ENCODE measurements at places on chromosomes 4 and X. TPM values are rescaled to one million over a fixed set of nuclear protein-coding genes. Genes with fewer than 3 reads are reported as not detected.

- DNase-seq: no peak
These were observed 254.6 kb upstream of the LDB2 start for GRCh38 chr4:17152941-17153540.

DNA sequence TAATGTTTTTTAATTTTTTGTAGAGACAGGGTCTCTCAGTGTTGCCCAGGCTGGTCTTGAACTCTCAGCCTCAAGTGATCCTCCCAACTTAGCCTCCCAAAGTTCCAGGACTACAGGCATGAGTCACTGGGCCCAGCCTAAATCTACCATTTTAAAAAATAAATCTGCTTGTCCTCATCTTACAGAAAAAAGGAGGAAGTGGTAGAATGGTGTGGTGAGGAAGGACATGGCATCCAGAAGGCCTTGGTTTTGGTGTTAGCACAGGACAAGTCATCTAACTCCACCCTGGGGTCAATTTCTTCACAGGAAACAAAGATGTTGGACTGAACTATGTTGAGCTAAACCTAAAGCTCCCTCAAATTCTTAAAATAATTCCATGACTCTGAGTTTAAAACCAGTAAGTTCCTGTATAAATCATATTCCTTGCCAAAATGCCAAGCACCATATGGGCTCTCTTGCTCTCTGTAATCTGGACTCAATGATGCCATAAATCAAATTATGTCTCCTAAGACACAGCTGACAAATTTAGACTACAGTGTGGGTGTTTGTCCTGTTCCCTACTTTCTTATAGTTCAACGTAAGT, 253.9 kb upstream of the NOCT start:
- DNase-seq: no peak

DNA sequence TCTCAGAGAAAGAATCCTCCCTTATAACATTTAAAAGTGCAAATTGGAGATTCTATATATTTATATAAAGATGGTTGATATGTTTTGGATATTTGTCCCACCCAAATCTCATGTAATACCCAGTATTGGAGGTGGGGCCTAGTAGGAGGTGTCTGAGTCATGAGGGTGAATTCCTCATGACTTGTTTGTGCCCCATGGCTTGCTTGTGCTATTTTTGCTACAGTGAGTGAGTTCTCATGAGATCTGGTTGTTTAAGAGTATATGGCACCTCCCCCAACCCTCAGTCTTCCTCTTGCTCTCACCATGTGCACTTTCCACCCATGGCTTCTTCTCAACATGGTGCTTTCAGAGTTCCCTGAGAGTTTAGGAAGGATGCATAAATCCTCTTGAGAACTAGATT, 9.5 kb upstream of the ANKRD50 start:
- no peak for DNase-seq

Gene EVC2
- 8.8 TPM for polyA plus RNA-seq

Gene SUPT20HL1
- polyA plus RNA-seq: 0.05 TPM

- no peak for DNase-seq
These were observed 34.7 kb upstream of the AREG start for GRCh38 chr4:74410272-74410671.

- no peak for DNase-seq
These were observed 1498.0 kb downstream of the STIM2 start for GRCh38 chr4:28358606-28359005.

Gene FAM236B
- not detected for polyA plus RNA-seq

DNA sequence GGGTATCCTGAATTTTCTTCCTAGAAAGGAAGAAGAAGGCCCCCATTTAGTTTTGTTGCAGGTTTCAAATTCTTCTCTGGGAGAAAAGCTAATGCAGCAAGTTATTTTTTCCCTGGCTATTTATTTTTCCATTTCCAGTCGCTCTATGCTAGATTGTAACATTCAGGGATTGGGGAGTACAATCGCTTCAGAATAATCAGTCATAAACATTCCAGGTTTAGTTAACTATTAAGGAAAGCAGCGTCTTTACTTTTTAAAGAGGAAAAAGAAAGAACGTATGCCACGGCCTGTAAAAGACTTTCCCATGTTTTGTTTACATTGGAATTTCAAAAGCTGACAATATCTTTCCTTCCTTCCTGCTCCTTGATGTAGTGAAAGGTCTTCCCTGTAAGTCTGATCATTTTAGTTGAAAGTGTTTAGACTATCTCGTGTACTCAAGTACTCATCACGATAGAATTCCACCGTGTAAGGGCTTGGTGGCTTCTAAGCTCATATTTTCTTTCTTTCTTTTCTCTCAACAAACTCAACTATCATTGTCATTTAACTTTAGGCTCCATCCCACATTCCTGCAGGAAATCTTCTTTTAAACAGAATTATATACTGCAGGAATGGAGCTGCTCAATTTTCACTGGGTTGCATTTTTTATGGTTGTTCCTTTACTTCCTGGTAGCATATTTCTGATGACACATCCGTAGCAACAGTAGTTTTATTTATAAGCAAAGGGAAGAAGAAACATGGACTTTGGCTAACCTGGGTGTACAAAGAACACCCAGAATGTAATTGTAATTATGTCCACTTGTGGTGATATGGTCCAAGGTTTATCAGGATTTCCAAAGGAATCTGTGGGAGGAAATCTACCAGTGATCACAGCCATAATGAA, 213.1 kb upstream of the FAT1 start:
- DNase-seq: peak; percentile 28

Gene LPAR4
- 7.2 TPM for polyA plus RNA-seq

DNA sequence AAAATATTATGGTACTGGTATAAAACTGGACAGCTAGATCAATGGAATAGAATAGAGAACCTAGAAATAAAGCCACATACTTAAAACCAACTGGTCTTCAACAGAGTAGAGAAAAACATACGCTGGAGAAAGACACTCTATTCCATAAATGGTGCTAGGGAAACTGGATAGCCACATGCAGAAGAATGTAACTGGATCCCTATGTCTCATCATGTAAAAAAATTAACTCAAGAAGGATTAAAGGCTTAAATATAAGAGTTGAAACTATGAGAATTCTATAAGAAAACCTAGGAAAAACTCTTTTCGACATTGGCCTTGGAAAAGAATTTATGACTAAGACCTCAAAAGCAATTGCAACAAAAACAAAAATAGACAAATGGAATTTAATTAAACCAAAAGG, 114.6 kb downstream of the PCDH18 start:
- no peak for DNase-seq

DNA sequence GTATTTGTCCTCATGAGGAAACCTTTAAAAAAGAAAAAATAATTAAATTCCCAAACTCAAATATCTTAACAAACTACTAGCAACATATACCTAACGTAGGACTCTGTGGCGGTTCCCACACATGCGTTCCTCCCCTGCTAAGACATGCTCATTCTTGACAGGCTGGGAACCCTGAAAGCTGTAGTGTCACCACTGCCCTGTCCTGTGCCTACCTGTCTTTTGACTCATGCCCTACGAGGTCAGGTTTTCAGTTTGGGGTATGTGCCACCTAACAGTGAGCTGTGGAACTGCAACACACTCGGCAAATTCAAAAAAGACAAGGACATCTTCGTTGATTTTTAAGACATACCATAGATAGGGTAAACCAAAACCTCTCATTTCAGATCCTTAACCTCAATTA, 17.8 kb downstream of the IDS start:
- no peak for DNase-seq
